ENCODE measurements at places on chromosomes 13 and 19.
A peak's percentile ranks its signal among the peaks of the same experiment; 100 is the strongest.

GRCh38 chr19:47434088-47434487, 14.8 kb upstream of the MEIS3 start:
- no peak for DNase-seq

DNA sequence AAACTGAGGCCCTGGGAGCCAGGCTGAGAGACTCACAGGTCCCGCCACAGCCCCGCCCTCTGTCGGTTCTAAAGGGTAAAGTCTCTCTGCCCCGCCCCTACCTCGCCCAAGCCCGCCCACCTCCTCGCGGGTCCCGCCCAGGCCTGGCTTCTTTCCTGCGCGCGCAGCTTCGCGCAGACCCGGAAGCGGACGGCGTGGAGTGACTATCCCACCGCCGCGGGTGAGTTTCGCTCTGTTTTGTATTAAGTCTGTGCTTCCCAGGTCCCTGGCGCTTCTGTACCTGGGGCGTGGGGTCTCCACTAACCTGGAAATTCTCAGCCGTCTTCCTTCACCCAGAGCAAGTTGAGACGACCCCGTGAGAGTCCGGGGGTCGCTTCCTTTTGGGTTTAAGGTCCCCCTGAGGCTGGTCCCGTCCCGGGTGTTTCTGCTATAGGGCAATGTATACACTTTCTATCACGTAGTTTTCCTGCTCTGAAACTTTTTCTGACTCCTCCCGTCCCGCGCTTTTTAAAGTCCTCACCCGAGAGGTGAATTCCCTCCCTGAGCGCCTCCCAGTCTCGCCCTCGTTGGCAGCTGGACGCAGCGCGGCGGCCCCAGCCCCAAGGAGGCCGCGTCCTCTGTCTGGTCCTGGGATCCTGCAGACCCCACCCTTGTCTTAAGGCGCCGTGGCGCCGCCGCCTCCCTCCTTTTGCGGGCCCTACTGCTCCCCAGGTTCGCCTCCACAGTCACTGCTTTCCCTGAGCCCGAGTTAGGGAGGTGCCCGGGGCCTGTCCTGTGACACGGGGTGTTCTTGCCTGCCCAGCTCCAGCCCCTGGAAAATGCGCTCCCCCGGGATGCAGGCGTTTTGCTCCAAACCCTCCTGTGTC, at the start of gene ZNF765:
ZNF765 (plus strand) TSS at position 176 of the 866 bp plus-strand sequence. CDS start 2,867 bp downstream, outside the sequence.
- peak; percentile 98 for DNase-seq

DNA sequence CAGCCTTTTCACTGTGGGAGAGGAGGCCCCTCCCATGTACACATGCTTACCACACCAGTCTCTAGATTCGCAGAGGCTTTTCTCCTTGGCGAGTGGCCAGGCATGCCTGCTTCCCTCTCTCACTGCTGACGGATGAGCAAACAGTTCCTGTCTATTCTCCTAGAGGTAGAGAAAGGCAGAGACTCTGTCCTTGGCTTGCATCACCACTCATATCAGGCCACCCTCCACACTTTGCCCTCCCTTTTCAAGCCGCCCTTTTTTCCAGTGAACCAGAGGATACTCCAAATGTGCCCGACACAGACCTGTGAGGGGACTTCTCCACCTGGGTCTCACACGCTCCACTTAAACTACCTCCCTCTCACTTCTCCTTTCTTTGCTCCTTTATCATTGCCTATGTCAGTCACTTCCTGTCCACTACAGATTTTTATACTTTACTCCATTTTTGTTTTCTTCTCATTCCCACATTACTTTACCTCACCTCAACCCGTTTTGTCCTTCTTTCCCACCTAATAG, 284.6 kb downstream of the DNAJC15 start:
- DNase-seq: peak; percentile 76

GRCh38 chr13:37889820-37890219, 20.2 kb upstream of the TRPC4 start:
- no peak for DNase-seq

Data from astrocyte of the hippocampus (primary cell).